ENCODE measurements at places on chromosomes 2 and 18. TPM values are rescaled to one million over a fixed set of nuclear protein-coding genes. Genes with fewer than 3 reads are reported as not detected.
A peak's percentile ranks its signal among the peaks of the same experiment; 100 is the strongest.

The FAM124B gene
- 4.8 TPM for total RNA-seq

DNA sequence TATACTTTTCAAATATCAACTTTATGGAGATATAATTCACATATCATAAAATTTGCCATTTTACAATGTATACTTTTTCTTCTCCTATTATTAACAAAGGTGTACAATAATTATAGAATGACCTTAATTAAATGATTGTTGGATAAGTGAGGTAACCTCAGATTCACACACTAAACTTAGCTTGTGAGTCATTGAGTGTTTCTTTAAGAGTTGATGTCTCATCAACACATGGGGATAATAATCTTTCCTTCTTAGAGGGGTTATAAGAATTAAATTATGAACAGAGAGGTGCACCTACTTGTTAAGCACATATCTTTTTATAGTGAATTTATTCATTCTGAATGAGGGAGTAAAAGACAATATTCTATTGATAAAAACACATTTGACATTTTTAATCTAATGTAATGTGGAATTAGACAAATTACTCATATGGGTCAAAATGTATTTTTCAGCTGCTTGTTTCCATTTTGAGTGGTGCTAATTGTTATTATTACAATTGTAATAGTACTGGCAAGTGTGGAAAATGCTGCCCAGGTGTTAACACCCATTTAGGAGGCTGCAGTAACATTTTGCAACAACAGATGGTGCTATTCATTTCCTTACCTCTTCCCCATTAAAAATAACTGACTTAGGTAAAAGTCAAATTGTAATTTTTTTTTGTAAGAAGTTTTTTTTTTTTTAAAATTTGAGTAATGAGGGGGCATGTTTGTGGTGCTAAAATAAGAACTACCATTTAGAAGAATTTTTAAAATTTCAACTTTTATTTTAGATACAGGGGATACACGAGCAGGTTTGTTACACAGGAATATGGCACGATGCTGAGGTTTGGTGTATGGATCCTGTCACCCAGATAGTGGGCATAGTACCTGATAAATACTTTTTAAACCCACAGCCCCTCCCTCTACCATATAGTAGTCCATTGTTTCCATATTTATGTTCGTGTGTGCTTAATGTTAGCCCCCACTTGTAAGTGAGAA, 32.1 kb upstream of the DYNAP start:
- H3K27ac ChIP-seq: no peak overlapping the region
- H3K27me3 ChIP-seq: no peaks in the 10 kb centered on the region
- no peaks in the 10 kb centered on the region for H3K4me1 ChIP-seq
- no peak overlapping the region for H3K4me3 ChIP-seq

DNA sequence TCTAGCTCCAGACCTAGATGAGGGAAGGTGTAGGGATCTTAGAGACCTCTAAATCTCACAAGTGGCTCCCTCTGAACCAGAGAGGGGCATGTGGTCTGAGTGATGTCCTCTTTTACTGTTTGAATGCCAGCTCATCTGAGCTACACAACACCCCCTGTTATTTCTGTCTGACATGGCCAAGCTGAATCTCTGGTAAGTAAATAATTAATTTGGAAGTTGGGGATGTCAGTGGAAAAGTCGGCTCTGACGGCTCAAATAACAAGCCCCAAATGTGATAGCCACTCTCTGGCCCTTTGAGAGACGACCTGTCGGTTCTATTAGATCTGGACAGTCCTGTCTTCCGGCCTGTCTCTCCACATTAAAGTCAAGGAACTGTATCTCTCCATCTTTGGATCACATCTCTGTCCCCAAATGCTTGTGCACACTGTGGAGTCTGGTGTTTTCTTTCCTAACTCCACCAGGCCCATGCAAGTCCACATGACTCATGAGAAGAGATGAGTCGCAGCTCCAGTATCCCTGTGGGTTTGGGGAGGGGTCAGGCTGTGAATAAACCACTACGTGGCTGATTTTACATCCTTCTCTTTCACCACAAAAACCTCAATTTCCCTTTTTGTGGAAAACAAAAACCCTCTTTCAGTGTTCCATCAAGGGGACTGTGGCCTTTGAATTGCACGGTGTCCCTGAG, 52.5 kb downstream of the SETBP1 start:
- no peaks in the 10 kb centered on the region for H3K27me3 ChIP-seq
- H3K4me1 ChIP-seq: peaks cover 32% of the 10 kb centered on the region
- no peak overlapping the region for H3K27ac ChIP-seq
- no peak overlapping the region for H3K4me3 ChIP-seq

The MCEE gene
- total RNA-seq: 22.2 TPM

GRCh38 chr2:184598002-184598315, 370 bp upstream of the ZNF804A start:
- H3K36me3 ChIP-seq: no peaks in the 10 kb centered on the region
- peaks cover 31% of the 10 kb centered on the region for H3K27me3 ChIP-seq
- H3K4me1 ChIP-seq: peaks cover 8% of the 10 kb centered on the region

DNA sequence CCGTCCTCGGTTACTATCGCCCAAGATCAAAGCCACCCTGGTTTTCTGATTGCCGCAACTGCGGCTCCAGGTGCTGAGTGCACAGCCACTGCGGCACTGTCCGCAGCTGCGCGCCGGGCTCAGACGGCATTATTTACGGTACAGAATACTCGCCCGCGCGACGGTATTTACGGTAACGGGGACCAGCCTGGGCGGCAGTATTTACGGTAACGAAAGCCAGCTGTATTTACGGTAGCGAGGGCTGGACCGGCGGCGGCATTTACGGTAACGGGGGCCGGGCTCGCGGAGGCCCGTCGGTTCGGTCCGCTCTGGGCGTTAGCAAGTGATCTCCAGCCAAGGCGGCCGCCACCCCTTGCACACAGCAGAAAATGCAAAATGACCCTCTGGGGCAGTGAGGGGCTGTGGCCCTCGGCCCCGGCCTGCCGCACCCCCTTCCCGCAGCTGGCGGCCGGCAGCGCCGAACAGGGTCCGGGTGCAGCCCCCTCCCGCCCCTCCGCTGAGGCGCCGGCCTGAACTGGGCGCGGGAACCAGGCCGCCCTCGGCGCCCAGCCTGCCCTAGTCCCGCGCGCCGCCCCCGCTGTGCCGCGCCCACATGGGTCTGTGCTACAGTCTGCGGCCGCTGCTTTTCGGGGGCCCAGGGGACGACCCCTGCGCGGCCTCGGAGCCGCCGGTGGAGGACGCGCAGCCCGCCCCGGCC, at the start of gene GNAL:
GNAL (plus strand) TSS at position 293 of the 697 bp plus-strand sequence; CDS start at position 593, 300 bp downstream.
- DNase-seq: peak; percentile 83
- no peaks in the 10 kb centered on the region for H3K36me3 ChIP-seq
- no peak within 1 kb of the TSS for H3K27ac ChIP-seq
- H3K4me3 ChIP-seq: peak within 1 kb of the TSS; percentile 74

DNA sequence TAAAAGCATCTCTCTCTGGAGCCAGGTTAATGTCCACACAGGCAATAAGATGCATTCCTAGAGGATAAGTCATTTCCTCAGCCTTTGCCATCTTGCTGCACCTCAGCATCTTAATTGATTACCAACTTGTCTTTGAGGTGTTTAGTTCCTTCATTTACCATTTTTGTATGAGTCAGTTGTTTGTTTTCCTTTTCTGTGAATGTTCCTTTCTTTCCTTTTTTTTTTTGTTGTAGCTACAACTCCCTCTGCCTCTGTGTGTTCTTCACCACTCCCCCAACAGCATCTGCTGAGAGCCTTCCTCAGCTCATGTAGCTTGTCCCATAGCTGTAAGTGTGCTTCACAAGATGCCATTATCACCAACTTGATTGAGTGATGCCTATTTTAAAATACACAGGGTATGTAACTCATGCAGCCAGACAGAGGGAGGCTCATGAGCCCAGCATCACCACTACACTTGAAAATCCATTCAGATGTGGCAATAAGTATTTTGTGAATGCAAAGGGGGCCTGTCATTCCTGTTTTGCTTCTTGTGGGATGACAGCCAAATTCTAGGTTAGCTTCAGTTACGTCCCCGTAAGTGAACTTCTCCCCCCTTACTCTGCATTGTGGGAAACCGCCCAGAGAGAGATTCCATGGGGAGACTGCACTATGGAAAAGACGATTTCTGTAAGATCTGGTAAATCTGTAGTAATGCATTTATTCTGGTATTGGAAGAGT, 315.9 kb upstream of the ZEB2 start:
- no peak overlapping the region for H3K4me3 ChIP-seq
- DNase-seq: no peak
- H3K27ac ChIP-seq: no peak overlapping the region
- H3K4me1 ChIP-seq: no peaks in the 10 kb centered on the region
- H3K27me3 ChIP-seq: no peaks in the 10 kb centered on the region

The OXER1 gene
- total RNA-seq: 1.9 TPM

DNA sequence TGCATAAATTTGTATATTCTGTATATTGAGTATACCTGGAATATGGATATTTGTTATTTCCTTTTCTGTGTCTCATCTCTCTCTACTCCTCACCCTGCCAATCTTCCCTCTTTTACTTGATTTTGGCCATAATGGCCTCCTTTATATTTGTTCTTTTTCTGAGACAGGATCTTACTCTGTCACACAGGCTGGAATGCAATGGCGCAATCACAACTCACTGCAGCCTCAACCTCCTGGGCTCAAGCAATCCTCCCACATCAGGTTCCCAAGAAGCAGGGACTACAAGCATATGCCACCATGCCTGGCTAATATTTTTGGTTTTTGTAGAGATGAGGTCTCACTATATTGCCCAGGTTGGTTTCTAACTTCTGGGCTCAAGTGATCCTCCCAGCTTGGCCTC, 30.5 kb downstream of the PREPL start:
- DNase-seq: no peak
- no peak overlapping the region for H3K27ac ChIP-seq
- H3K36me3 ChIP-seq: peaks cover 78% of the 10 kb centered on the region
- H3K4me3 ChIP-seq: no peak overlapping the region
- no peaks in the 10 kb centered on the region for H3K4me1 ChIP-seq

The SPHKAP gene
- total RNA-seq: 0.06 TPM

- no peaks in the 10 kb centered on the region for H3K36me3 ChIP-seq
- peak overlapping the region; percentile 71 for H3K27ac ChIP-seq
- peak overlapping the region; percentile 36 for H3K4me3 ChIP-seq
- no peaks in the 10 kb centered on the region for H3K27me3 ChIP-seq
- peaks cover 13% of the 10 kb centered on the region for H3K4me1 ChIP-seq
- no peak for DNase-seq
These were observed 138.1 kb downstream of the PTGR3 start for GRCh38 chr18:75070625-75071483.

- no peaks in the 10 kb centered on the region for H3K36me3 ChIP-seq
- no peak overlapping the region for H3K4me3 ChIP-seq
- no peak overlapping the region for H3K27ac ChIP-seq
- peaks cover 10% of the 10 kb centered on the region for H3K4me1 ChIP-seq
These were observed 62.9 kb downstream of the RPL31 start for GRCh38 chr2:101064868-101065549.

GRCh38 chr2:161139098-161139987, 20.9 kb upstream of the TANK start:
- H3K27me3 ChIP-seq: no peaks in the 10 kb centered on the region
- H3K4me1 ChIP-seq: peaks cover 52% of the 10 kb centered on the region
- DNase-seq: no peak
- no peak overlapping the region for H3K27ac ChIP-seq

DNA sequence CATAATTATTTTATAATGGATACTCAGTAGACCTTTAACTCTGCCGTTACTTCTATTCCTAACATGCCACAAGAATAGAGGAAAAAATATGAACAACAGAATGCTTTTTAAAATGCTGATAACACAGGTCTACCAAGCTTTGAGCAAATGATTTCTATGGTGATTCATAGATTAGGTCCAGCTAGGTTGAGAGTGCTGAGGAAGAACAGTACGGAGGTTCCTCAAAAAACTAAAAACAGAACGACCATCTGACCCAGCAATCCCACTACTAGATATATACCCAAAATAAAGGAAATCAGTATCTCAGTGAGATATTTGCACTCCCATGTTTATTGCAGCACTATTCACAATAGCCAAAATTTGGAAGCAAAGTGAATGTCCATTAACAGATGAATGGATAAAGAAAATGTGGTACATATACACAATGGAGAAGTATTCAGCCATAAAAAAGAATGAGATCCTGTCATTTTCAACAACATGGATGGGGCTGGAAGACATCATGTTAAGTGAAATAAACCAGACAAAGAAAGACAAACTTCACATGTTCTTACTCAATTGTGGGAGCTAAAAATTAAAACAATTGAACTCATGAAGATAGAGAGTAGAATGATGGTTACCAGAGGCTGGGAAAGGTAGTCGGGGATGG, 111.6 kb upstream of the SERTAD2 start:
- no peak overlapping the region for H3K4me3 ChIP-seq
- no peak overlapping the region for H3K27ac ChIP-seq
- DNase-seq: no peak

DNA sequence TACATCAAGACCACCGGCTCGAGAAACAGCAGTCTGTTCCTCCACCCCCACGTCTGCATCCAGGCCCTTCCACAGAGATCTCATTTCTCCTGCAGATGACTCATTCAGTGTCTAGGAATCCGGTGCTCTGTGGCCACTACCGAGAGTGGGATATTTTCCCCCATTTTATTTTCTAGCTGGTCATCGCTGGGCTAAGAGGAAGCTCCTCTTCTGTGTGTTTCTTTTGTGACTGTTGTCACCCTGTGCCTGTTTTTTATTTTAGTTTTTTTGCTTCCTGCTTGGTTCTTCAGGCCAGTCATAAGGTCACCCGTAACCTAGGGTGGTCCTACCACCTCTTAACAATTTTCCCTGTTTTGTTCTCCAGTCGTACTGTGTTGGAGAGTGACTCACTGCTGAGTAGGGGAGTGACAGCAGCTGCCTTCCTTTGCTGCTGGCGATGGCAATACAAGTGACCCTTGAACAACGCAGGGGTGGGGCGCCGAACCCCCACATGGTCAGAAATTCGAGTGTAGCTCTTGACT, 6.7 kb downstream of the RAMP1 start:
- H3K4me3 ChIP-seq: no peak overlapping the region
- H3K36me3 ChIP-seq: no peaks in the 10 kb centered on the region
- H3K27ac ChIP-seq: no peak overlapping the region
- H3K27me3 ChIP-seq: peaks cover 6% of the 10 kb centered on the region

DNA sequence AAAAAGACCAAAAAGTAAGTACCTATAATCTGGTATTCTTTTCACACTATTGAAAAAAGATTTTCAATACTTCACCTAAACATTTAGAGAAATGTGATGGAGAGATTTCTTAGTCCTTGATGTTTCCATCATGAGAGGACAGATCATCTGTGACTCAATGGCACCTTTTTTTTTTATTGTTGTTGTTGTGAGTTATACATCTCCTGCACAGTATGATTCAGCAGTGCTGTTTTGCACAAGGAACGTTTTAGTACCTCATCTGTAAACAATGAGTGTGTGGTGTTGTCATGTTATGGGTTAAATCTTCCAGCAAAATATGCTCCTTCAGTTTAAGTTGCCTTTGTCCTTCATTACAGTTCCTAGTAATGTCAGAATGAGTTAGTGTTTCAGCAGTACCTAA, 2.2 kb downstream of the KIAA1328 start:
- no peak overlapping the region for H3K4me3 ChIP-seq
- peaks cover 11% of the 10 kb centered on the region for H3K36me3 ChIP-seq
- H3K4me1 ChIP-seq: peaks cover 23% of the 10 kb centered on the region

The NEB gene
- 0.83 TPM for total RNA-seq

The MAL gene
- 13.4 TPM for total RNA-seq

All from lower lobe of right lung (tissue), 2 donors.